Hematopoietic multipotent progenitor cell treated with erythropoietin and hydrocortisone succinate and interleukin-3 and kit ligand, for 8 days (in vitro differentiated cells): ENCODE measurements at places on chromosomes 6 and 20.

GRCh38 chr20:63101781-63102720 is 95.3 kb upstream of the BHLHE23 start:
- peak; percentile 6 for DNase-seq

DNA sequence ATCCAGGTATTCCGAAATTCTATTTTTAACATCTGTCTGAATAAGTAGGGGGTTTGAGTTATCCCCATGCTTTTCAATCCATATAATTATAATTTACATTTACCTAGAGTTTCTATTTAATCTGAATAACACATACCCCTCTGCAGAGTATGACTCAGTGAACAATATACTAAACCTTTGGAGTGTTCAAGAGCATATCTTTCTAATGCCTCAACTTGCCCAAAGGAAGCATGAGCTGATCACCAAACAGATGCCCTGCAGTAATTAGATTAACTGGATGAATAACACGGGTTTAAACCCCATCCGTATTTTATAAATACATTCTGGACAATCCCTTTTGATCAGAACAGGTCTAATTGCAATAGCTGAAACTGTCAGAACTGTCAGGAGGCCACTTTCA is 897.1 kb downstream of the TFAP2A start:
- DNase-seq = no peak

GRCh38 chr6:91744566-91744965 is 1157.7 kb upstream of the MAP3K7 start:
- no peak for DNase-seq

GRCh38 chr6:43627008-43627825 is 1.8 kb downstream of the GTPBP2 start:
- peak; percentile 74 for DNase-seq

GRCh38 chr6:42140032-42140431 is 2.4 kb downstream of the C6orf132 start:
- peak; percentile 34 for DNase-seq

DNA sequence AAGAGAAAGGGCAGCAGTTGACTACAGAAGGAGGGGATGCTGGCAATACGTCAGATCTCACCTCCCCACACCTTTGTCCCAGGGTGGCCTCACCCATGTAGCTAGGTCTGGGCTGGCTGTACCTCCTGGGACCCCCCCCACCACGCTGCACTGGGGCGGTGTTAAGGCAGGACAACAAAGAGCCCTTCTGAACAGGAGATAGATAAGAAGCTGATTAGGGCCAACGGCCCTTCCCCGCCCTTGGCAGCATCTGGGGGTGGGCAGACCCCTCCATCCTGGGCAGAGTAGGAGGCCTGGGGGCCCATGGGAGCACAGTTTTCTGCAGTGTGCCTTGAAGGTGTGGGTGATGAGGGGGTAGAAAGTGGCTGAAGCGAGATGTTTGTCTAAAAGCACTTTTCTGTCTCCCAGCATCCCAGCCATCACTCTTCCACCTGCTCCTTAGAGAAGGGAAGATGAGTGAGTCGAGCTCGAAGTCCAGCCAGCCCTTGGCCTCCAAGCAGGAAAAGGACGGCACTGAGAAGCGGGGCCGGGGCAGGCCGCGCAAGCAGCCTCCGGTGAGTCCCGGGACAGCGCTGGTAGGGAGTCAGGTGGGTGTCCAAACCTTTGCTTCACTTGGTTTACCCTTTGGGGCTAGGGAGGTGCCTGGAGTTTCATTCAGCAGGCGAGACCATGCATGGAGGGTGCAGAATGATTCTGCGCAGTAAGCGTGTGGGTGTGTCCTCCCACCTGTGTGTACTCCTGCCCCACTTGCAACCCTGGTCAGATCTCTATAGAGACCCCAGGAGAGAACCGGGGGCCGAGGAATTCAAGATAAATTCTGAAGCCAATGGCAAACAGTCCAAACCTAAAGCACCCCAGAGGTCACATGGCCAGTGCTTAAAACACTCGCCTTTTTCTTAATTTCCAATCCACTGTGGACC is 3.9 kb downstream of the HMGA1 start:
- DNase-seq = no peak

- no peak for DNase-seq
Measured at GRCh38 chr20:37823296-37823980, 79.5 kb upstream of the VSTM2L start.

DNA sequence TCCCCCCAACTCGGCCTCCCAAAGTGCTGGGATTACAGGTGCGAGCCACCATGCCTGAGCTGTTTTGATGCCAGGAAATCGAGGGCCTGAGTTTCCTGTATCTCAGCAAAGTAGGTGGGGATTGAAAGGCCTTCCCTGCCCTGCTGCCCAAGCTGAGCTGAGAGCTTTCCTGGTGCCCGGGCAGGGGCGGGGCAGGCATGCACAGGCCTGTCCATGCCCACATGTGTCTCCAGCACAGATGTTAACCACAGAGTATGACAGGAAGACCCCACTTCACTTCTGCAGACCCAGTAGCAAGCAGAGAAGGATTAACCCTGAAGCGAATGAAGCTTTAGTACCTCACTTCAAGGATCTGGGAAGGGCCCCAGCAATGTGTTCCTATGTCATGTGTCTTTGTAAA is 66.0 kb downstream of the GPR6 start:
- DNase-seq = no peak

GRCh38 chr20:57914205-57914604 is 204.4 kb upstream of the PMEPA1 start:
- DNase-seq = no peak
